ENCODE measurements at places on chromosomes 7 and 10.

GRCh38 chr10:65943451-65943850, 982.4 kb upstream of the LRRTM3 start:
- no peak overlapping the region for H3K27ac ChIP-seq
- no peak for DNase-seq
- H3K27me3 ChIP-seq, result no peaks in the 10 kb centered on the region

DNA sequence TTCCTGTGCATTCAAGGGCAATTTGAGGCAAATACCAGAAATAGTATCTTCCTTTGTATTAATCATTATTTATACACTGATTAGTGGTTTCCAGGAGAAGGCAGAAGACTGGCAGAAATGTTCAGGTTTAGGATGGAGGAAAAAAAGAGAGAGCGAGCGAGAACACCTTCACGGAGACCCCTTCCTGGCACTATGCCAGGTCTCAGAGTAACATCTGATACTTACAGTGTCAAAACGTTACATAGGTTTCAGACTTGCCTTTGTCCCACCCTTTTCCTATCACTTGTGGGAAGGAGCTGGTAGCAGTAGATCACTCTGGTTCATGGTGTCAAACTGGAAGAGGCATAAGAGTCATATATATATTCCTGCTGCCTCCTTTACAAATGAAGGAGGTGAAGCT, 652 bp downstream of the OR2A12 start:
- H3K36me3 ChIP-seq, result no peaks in the 10 kb centered on the region
- no peak overlapping the region for H3K4me3 ChIP-seq
- H3K27me3 ChIP-seq, result no peaks in the 10 kb centered on the region
- H3K27ac ChIP-seq, result no peak overlapping the region

GRCh38 chr7:150955519-150956394, 22.4 kb downstream of the KCNH2 start:
- no peak overlapping the region for H3K4me3 ChIP-seq
- no peaks in the 10 kb centered on the region for H3K27me3 ChIP-seq
- H3K4me1 ChIP-seq, result peaks cover 15% of the 10 kb centered on the region
- H3K27ac ChIP-seq, result no peak overlapping the region
- no peak for DNase-seq

GRCh38 chr10:74055383-74056049, 57.6 kb downstream of the VCL start:
- H3K4me3 ChIP-seq, result no peak overlapping the region
- H3K36me3 ChIP-seq, result no peaks in the 10 kb centered on the region
- peak; percentile 75 for DNase-seq
- no peak overlapping the region for H3K27ac ChIP-seq
- H3K4me1 ChIP-seq, result peaks cover 3% of the 10 kb centered on the region

- H3K27ac ChIP-seq, result no peak overlapping the region
- H3K4me1 ChIP-seq, result no peaks in the 10 kb centered on the region
- H3K4me3 ChIP-seq, result no peak overlapping the region
- no peaks in the 10 kb centered on the region for H3K36me3 ChIP-seq
- H3K27me3 ChIP-seq, result no peaks in the 10 kb centered on the region
- peak; percentile 95 for DNase-seq
Measured at GRCh38 chr7:26667514-26668133, 196.8 kb downstream of the SKAP2 start.

GRCh38 chr7:105270117-105270516, 118.6 kb downstream of the SRPK2 start:
- DNase-seq, result no peak
- H3K4me1 ChIP-seq, result no peaks in the 10 kb centered on the region
- H3K4me3 ChIP-seq, result no peak overlapping the region
- H3K27ac ChIP-seq, result no peak overlapping the region
- no peaks in the 10 kb centered on the region for H3K27me3 ChIP-seq

GRCh38 chr10:71260622-71261325, 48.4 kb downstream of the UNC5B start:
- no peak overlapping the region for H3K4me3 ChIP-seq
- peaks cover 18% of the 10 kb centered on the region for H3K36me3 ChIP-seq
- peak overlapping the region; percentile 36 for H3K27ac ChIP-seq
- H3K27me3 ChIP-seq, result no peaks in the 10 kb centered on the region
- peaks cover 65% of the 10 kb centered on the region for H3K4me1 ChIP-seq

GRCh38 chr10:33967606-33968120, 633.2 kb upstream of the NRP1 start:
- peak; percentile 62 for DNase-seq
- H3K4me3 ChIP-seq, result no peak overlapping the region

GRCh38 chr10:24722676-24723385, 856 bp downstream of the ARHGAP21 start:
- peaks cover 3% of the 10 kb centered on the region for H3K36me3 ChIP-seq
- peaks cover 17% of the 10 kb centered on the region for H3K4me1 ChIP-seq
- H3K4me3 ChIP-seq, result peak overlapping the region; percentile 82

DNA sequence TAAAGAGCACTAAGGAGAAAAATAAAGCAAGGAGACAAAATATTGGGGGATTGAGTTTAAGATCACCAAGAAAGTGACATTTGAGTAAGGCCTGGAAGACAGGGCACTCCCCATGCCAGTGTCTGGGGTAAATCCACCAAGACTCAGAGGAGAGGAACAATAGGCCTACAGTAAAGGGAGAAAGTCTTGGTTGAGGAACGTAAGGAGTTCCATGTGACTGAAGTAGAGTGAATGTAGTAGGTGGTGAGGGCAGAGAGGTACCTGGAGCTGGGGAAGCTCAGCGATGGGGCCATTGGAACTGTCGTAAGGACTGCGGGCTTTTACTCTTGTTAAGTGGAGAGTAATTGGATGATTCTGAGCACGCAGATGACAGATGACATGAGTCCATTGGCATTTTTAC, 69.4 kb downstream of the CPED1 start:
- no peak overlapping the region for H3K27ac ChIP-seq
- no peak overlapping the region for H3K4me3 ChIP-seq
- H3K4me1 ChIP-seq, result no peaks in the 10 kb centered on the region
- DNase-seq, result peak; percentile 21

- no peak overlapping the region for H3K4me3 ChIP-seq
- no peak for DNase-seq
- H3K4me1 ChIP-seq, result peaks cover 4% of the 10 kb centered on the region
- no peaks in the 10 kb centered on the region for H3K27me3 ChIP-seq
Measured at GRCh38 chr7:25964483-25964991, 187.5 kb upstream of the NFE2L3 start.

DNA sequence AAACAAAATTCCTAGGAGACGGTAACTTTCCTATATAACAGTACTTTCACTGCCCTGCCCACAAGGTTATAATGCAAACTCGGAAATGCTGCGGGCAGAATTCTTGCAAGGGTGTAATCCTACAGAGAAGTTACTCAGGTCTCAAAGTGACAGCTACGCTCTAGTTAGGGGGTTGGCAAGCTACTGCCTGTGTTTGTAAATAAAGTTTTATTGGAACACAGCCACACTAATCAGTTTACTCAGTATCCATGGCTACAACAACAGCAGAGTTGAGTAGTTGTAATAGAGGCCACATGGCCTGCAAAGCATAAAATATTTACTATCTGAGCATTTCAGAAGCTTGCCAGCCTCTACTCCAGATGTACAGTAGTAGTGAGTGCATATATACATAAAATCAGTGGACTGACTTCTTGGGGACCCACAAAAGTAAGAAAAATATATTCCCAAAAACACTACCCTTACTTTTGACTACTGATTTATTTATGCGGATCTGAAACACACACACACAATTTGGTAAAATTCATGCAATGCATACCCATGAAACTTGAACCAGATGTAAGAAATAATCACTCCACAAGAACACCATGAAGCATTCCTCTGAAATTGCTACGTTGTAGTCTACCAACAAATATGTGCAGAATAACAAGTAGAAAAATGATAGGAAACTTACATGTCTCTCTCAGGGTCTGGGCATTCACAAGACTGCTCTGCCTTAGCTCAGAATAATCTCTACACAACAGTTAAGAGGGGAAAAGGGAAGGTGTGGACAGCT, 53.0 kb downstream of the SMURF1 start:
- no peak overlapping the region for H3K4me3 ChIP-seq
- H3K36me3 ChIP-seq, result no peaks in the 10 kb centered on the region
- peaks cover 4% of the 10 kb centered on the region for H3K4me1 ChIP-seq

- H3K27me3 ChIP-seq, result no peaks in the 10 kb centered on the region
- H3K27ac ChIP-seq, result peak overlapping the region; percentile 38
- DNase-seq, result no peak
- H3K4me1 ChIP-seq, result peaks cover 5% of the 10 kb centered on the region
- H3K36me3 ChIP-seq, result peaks cover 10% of the 10 kb centered on the region
- no peak overlapping the region for H3K4me3 ChIP-seq
Measured at GRCh38 chr7:98175260-98175940, 35.8 kb upstream of the BHLHA15 start.

DNA sequence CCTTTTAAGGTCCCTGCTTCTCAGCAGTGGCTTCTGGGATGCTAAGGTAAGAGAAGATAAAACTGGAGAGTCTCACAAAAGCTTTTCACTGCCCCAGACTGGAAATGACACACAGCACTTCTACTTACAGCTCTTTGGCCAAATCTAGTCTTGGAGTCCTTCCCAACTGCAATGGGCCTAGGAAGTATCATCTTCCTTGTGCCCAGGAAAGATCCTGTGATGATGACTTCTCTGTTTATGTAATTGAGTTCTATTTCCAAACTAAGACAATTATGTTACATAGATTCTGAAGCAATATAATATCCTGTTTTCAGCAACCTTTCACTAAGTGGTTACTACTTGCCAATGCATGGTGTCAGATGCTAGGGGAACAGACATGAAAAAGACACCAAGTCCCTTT, 234.1 kb downstream of the PTEN start:
- H3K36me3 ChIP-seq, result no peaks in the 10 kb centered on the region
- no peak overlapping the region for H3K4me3 ChIP-seq
- no peak for DNase-seq
- H3K27ac ChIP-seq, result no peak overlapping the region
- no peaks in the 10 kb centered on the region for H3K4me1 ChIP-seq

- no peak overlapping the region for H3K27ac ChIP-seq
- H3K27me3 ChIP-seq, result no peaks in the 10 kb centered on the region
- DNase-seq, result peak; percentile 66
- no peak overlapping the region for H3K4me3 ChIP-seq
- H3K4me1 ChIP-seq, result peaks cover 3% of the 10 kb centered on the region
- peaks cover 14% of the 10 kb centered on the region for H3K36me3 ChIP-seq
Measured at GRCh38 chr10:24552346-24553016, 171.2 kb downstream of the ARHGAP21 start.

DNA sequence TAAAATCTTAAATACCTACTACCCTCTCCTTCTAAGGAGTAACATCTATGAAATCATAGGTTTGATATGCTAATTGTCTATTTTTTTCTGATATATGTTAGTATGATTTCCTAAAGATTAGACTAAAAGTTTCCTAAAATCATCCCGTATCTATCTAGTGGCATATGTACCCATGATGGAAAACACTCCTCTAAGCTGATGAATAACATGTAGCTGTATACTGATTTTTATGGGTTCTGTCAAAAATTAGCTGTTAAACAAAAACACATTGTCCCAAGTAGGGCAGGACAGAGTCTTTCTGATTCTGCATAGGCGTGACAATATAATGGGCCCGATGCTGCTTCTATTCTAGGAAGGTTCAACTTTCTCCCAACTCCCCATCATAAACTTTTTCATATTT, 79.9 kb downstream of the ADAM22 start:
- no peak overlapping the region for H3K4me3 ChIP-seq
- no peaks in the 10 kb centered on the region for H3K27me3 ChIP-seq
- H3K36me3 ChIP-seq, result no peaks in the 10 kb centered on the region
- H3K27ac ChIP-seq, result no peak overlapping the region

DNA sequence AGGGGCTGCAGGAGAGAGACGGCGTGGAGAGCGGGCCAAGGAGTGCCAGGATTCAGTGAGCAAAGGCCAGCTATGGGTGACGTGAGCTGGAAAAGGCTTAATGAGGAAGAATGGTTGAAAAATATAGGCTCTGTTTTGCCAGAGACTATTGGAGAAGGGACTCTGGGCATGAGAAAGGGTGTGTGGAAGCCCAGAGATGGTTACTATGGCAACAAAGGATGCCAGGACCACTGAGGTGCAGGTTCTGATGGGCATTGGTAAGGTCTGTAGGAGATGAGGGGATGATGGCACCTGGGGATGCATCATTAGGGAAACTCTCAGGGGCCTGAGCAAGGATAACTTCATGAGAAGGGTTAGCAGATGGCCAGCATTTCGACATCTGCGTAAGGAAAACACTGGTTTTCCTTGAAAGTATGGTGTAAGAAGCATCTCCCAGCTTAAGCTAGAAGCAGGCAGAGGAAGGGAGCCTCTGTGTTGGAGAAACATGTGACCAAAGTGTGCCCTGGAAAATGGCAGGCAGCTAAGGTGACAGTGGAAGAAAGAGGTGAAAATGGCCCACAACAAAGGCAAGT, 21.6 kb upstream of the FAM180A start:
- no peak overlapping the region for H3K27ac ChIP-seq
- no peaks in the 10 kb centered on the region for H3K27me3 ChIP-seq
- no peaks in the 10 kb centered on the region for H3K36me3 ChIP-seq
- H3K4me3 ChIP-seq, result no peak overlapping the region
- DNase-seq, result no peak
